Activated naive CD4-positive, alpha-beta T cell (primary cell): ENCODE measurements at places on chromosomes 6 and 20.

- no peak for DNase-seq
Measured at GRCh38 chr6:6701864-6702263, 113.3 kb downstream of the LY86 start.

DNA sequence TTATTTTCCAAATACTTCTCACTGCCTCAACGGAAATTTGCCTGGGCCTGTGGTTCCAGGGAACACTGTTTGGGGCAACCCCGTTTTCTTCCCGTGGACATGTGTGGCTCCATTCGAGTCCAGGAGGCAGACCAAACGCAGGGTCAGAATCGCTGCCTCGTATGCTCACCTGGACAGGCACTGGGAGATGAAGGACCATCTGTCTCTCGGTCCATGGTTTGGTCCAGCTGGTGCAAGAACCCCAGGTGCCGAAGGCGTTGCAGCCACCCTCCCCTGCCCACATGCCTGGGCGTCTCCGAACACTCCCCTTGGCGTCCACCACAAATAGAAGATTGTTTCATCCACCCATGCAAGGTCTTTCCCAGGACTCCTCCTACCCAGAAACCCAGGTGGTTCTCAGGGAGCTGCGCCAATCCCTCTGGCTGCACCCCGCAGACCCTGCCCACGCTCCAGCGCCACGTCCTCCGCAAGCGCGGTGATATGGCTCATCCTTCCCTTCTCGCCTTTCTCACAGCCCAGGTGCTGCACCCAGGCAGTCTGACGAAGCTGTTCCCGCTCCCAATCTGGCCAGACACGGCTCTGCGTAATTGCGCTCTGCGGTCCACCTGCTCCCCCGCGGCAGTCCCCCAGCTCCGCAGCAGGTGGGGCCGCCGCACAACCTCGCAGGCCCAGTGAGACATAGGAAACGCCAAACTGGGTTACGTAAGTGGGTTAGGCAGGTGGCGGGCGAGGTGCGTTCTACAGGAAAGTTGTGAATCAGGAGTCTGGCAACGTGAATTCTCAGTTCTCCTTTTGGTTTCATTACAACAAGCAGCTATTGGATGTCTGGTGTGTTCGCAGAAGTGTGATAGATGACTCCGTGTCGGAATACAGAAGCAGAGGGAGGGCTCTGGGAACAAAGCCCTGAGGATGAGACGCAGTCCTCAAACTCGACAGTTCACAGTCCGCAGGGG, 146.2 kb upstream of the ECI2 start:
- DNase-seq = no peak

DNA sequence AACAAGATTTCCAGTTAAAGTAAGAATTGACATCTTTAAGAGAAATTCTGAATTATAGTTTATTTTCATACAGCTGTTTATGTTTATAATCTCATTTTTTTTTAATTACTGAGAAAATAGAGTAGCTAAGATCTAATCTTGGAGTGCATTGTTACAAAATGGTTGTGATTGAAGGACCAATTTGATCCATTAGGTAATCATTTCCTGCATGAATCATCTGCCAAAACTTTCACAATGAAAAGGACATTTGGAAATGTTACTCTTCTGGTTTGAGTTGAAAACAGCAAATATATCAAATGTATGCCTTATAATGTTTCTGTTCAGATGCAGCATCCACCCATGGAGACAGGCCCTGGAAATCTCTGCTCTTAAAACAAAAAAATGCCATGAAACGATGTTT, 19.0 kb downstream of the TUBB2A start:
- no peak for DNase-seq

DNA sequence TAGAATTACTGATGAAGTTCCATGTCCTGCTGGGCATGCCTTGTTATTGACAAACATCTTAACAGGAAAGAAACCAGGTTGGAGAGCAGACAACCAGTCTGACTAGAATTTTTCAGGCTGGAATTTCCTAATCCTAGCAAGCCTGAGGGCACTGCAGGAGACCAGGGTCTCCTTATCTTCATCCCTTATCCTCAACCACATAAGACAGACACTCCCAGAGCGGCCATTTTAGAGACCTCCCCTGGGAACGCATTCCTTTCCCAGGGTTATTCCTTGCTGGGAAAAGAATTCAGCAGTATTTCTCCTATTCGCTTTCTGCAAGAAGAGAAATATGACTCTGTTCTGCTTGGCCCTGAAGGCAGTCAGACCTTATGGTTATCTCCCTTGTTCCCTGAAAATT, 803.7 kb downstream of the GRIK2 start:
- DNase-seq = no peak

DNA sequence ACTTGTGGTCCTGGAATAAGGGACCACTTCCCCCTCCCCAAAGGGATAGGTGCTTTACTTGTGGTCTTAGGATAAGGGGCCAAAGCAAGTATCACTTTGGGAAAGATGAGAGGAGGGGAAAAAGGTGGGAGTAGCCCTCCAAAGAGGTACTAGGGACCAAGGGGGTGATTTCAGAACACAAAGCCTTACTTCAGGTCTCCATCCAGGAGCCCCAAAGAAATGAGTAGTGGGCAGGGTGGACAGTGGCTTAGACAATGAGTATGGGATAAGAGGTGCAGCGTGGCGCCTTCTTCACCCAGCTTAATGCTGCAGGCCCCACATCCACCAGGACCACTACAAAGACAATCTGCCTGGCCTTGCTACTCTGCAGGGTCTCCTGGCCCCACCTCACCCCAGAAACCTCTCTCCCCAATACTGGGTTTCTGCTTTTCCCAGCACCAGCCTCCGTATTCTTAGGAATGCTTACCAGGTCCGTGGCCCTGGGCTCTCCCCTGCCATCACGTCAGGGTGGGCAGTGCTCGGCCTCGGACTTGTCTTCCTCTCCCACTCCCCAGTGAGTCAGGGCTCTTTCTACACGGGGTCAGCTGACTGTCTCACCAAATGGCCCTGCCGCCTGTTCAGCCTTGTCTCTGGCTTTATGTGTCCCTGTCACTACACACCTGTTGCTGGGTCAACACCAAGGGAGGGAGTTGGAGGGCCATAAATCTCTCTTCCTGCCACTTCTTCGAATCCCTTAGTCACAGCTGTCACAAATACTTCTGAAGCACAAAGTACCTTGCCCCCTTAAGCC, 3.1 kb downstream of the NNAT start:
- DNase-seq = no peak

DNA sequence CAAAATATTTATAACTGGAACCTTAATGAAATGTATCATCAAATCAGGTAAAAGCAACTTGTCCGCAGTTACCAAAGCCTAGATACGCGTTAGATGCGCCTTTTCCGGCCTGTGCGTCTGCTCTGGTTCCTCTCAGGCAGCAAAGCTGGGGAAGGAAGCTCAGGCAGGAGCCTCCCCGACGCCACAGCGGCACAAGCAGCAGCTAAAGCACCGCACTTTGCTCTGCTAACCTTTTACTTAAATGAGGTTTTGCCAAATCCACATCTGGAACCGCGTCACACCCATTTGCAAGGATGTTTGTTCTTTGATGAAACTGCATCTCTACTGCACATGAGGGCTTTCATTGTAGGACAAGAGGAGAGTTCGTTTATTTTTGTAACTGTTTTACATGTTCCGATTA, 36.8 kb downstream of the THBS2 start:
- no peak for DNase-seq

- DNase-seq = no peak
Measured at GRCh38 chr6:89009624-89010059, 46.2 kb upstream of the RNGTT start.

DNA sequence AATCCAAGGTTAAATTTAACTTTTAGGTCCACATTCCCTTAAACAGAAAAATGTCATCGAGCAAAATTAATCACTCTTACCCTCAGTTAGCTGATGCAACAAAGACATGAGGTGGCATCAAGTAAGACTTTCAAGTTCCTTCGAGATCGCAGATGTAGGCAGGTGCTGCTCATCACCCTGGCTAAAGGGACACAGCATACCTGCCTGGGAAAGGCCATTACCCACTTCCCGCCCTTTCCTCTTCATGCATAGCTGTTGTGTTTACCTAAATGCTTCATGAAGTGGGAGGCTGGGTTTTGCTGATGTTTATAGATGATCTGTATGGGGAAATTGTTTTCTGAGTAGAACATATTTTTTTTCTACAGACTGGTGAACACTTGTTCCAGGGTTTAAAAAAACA, 67.7 kb downstream of the GFRA4 start:
- no peak for DNase-seq

DNA sequence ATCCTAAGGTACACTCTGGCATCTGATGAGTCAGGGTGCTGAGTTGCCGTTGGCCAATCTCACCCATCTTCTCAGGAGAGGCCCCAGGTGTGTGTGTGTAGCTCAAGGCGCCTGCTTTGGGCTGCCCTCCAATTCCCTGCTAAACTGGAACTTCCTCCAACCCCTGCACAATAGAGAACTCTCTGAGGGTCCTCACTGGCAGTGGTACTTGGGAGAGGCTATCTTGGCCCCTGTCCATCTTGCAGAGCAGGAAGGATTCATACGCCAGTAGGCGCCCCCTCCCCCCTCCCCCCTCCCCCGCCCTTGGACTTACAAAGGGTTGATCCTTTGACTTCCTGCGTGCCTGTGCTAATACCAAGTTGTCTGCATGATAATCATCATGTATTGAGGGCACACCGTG, 173.6 kb downstream of the SASH1 start:
- no peak for DNase-seq

DNA sequence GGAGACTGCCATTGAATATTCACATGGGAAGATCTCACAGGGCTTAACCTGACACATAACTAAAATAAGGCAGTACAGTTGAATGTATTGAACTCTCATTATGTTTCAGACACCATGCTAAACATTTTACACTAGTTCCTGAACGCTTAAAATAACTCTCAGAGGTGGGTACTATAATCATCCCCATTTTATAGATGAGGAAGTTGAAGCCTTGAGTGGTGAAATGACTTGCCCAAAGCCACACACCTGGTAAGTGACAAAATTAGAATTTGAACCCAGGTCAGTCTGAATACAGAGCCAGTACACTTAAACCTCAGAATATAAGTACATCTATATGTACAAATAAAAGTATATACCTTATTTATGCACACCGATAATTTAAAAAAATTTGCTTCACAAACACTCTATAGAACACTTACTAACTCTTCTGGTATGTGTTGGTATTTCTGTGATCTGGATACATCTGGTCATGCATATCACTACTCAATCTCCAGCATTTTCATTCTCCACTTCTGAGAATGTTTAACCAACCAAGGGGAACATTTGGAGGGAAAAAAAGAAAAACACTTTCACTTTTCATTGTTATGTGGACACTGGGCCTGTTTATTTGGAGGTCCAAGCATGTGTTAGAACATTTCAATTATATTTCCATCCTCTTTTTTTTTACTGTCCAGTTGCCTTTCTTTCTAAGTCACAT, 4.6 kb upstream of the BICRAL start:
- DNase-seq = no peak

DNA sequence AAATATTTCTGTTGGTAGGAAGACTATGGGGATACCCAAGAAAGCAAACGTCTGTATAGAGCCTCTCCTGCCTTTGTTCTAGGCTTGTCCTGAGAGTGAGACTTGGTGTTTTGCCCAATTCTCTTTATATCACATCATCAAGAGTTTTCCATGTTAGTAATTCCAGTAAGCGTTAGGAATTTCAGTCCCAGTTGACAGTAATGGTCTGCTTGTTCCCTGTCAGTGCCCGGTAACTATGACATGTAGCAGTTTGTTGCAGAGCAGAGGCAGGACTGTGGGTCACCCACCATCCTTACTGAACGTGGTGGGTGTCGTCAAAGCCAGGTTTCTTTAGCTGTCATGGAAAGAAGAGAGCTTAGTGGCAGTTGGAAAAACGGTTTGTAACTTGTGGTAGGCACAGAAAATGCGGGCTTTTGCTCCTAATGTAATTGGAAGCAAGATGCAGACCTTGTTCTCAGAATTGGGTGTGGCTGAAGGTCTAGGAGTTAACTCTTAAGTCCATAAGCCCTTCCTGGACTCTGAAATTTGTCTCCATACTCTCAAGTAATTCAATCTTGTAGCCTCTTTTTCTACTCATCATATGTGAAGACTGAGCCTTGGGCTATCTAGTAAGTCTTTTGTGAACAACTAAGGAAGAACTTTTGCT, 188.8 kb downstream of the TMEM242 start:
- DNase-seq = no peak

DNA sequence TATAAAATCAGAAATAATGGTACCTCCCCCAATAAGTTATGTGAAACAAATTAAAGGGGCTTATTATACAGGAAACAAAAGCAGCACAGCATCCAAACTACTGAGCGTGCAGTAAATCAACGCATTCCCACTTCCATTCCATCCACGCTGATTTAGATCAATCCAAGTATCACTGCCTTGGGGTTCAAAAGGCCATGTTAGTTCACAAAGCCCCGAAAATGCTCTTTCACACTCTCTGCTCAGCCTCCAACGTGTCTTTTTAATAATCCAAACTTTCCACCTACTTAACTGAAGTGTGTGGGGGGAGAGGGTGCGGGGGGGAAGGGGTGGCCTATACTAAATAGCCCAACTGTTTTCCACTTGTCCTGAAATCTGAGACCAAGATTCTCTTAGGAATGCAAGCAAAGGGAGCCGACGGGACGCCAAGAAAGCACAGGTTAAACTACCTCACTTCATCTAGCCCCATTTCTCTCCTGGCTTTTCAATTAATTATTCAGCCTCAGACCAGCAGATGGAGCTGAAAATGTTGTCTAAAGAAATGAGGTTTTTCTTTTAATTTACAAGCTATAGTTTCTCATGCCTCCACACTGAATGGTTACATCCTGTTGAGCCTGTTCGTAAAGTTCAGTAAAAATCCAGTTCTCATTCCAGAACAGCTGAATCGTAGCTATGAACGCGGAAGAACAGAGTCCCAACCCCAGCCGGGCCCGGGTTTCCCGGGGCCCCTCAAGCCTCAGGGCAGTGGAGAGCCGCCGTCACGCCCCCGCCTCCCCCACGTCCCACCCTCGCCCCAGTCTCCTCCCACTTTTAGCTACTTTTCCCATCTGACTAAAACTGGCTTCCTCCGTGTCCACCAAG, 1.0 kb upstream of the NXT1 start:
- DNase-seq = no peak

GRCh38 chr20:62744741-62745191, 36.1 kb downstream of the NTSR1 start:
- no peak for DNase-seq

DNA sequence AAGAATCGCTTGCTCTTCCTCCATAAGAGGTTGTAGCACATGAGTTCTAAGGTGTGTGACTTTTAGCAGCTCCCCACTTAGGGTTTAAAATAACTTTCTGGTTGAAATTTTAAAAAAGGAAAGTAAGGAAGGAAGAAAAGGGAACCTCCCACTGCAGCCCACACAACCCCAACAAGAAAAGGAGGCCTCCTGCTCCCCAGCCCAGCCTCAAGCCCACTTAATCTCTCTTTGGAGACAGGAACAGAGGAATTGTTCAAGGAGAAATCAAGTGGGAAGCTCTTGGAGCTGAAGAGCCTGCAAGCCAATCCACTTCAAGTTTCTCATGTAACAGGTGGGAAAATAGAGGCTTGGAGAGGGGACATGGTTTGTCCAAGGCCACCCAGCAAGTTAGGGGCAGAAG, 39.1 kb upstream of the PREX1 start:
- DNase-seq = no peak

- DNase-seq = no peak
Measured at GRCh38 chr20:57922706-57923105, 212.9 kb upstream of the PMEPA1 start.

DNA sequence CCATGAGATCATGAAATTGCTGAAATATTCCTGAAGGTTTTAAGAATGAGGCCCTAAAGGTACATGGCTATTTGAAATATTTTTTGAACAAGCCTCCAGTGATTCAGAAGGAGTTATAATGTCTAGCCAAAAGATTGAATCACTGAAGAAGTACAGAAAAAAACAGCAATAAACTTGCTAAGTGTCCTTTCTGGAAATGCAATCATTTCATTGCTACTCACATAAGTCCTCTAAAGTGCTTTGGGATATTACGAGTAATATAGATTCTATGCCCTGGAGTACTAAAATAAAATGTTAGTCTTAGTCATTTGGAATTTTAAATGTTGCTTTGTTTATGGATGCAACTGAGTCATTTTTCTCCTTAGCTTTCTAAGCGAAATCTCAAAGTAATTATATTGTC, 32.7 kb downstream of the CENPW start:
- DNase-seq = no peak
